Mammary microvascular endothelial cell (primary cell): ENCODE measurements at places on chromosomes 2 and 18. TPM values are rescaled to one million over a fixed set of nuclear protein-coding genes. Genes with fewer than 3 reads are reported as not detected.

POTEJ gene
- 0.07 TPM in 1 of 2 replicates, not detected in the other for total RNA-seq

CYP26B1 gene
- 18.0 and 19.7 TPM in 2 replicates for total RNA-seq

C1GALT1C1L gene
- total RNA-seq, result not detected in 2 replicates

HEATR5B gene
- 10.3 and 11.9 TPM in 2 replicates for total RNA-seq

CTAGE1 gene
- not detected in 2 replicates for total RNA-seq

APLF gene
- 1.5 and 2.3 TPM in 2 replicates for total RNA-seq

TWIST2 gene
- total RNA-seq, result 0.10 and 0.20 TPM in 2 replicates

NT5DC4 gene
- total RNA-seq, result not detected in 2 replicates

CMPK2 gene
- 23.4 and 30.0 TPM in 2 replicates for total RNA-seq

ZFAND2B gene
- 24.4 and 30.4 TPM in 2 replicates for total RNA-seq

UGT1A5 gene
- total RNA-seq, result not detected in 2 replicates
